NCI-H510A treated with DMSO at 0.1 percent for 48 hours (cell line): ENCODE measurements at places on chromosomes 3 and 15.

GRCh38 chr3:197430502-197430901 is 125.3 kb downstream of the BDH1 start:
- no peak for DNase-seq

DNA sequence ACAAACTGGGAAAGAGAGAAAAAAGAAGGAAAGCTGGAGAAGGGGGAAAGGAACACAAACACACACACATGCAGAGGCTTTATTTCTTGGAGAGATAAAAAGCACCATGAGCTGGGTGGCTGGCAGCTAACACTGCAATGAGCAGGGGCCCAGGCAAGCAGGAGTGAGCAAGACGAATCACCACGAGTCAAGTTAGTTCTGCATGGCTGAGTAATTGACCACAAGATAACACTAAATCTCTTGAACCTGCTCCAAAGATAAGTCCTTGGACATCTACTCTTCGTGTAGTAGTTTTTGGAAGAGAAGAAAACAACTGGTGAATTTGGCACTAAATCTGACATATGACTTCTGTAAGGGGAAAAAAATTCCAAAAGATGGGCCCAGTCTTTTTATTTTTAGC is 100.9 kb downstream of the MYO5A start:
- no peak for DNase-seq

GRCh38 chr3:127106456-127106855 is 86.5 kb upstream of the PRR23E start:
- DNase-seq, result no peak

- peak; percentile 93 for DNase-seq
These were observed at the start of gene EIF1B for GRCh38 chr3:40309418-40309924. Gene EIF1B, plus strand, starts transcription at chr3:40309707. Its CDS starts 235 bp downstream, at chr3:40309942.

DNA sequence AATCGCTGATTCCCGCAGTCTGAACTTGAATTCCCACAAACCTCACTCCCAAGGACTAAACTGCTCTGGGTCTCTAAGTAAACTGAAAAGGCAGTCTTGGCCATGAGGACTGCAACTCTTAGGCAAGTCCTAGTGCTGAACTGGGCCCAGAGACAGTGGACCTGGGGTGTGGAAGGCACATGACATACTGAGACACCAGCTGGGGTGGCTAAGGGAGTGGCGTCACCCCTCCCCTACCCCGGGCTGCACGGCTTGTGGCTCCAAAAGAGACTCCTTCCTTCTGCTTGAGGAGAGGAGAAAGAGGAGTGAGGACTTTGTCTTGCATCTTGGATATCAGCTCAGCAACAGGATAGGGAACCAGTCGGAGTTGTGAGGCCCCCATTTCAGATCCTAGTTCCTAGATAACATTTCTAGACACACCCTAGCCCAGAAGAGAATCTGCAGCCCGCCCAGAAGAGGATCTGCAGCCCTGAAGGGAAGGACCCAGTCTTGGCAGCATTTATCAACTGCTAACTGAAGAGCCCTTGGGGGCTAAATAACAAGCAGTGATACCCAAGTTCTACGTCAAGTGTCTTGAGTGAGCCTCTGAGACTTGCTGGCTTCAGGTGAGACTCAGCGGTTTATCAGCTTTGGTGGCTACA is 110.7 kb upstream of the C3orf80 start:
- no peak for DNase-seq

DNA sequence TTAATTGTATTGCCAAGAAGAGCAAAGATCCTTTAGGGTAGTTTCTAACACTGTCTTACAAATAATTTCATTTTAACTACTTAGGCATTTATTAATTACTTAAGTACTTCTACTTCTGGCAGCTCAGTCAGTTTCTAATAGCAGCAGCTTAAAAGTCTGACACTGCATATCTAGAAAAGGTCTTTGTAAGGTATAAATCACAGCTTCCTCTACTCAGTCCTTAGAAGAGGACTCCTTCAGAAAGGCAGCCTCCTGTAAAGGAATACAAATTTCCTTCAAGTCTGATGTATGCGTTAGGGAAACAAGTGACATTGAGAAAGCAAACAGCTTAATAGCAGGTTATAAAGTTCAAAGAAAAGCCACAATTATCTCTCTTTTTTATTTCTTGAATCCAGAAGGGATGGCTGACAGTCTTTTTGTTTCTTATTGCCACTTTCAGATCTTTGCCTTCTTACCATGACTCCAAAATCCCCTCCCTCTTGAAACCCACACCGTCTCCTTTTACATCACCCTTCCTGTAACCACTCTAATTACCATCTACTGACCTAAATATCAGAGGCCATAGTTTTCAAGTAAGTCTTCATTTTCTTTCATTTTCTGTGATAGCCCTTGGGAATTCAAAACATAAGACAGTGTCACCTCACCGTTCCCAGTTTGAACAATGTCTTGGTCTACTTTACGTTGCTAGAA is 109.5 kb downstream of the CGGBP1 start:
- DNase-seq, result no peak

- no peak for DNase-seq
These were observed 133.3 kb upstream of the CHL1 start for GRCh38 chr3:63095-63765.

DNA sequence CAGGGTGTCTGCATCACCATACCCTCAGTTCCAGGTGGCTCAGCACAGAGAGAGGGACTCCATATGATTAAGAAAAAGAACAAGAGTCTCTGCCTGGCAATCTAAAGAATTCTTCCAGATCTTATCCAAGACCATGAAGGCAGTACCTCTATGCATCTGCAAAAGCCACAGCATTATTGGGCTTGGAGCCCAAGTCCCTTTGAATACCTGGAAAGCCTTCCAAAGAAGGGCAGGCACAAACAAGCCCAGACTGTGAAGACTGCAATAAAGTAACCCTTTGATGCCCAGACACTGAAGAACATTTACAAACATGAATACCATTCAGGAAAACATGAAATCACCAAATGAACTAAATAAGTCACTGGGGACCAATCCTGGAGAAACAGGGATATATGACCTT is 60.9 kb upstream of the DIPK2A start:
- DNase-seq, result no peak
